Stimulated activated CD4-positive, alpha-beta T cell treated with anti-CD3 and anti-CD28 coated beads, Interleukin-15, amount 100 ng/mL, for 1 hour (primary cell): ENCODE measurements at places on chromosomes 1 and 21.

GRCh38 chr1:61570191-61570590 lies 154.8 kb downstream of the TM2D1 start:
- no peak for DNase-seq

GRCh38 chr1:118294875-118295642 lies 110.0 kb upstream of the SPAG17 start:
- no peak for DNase-seq

GRCh38 chr1:63974966-63975365 lies 201.1 kb downstream of the ROR1 start:
- DNase-seq: no peak

DNA sequence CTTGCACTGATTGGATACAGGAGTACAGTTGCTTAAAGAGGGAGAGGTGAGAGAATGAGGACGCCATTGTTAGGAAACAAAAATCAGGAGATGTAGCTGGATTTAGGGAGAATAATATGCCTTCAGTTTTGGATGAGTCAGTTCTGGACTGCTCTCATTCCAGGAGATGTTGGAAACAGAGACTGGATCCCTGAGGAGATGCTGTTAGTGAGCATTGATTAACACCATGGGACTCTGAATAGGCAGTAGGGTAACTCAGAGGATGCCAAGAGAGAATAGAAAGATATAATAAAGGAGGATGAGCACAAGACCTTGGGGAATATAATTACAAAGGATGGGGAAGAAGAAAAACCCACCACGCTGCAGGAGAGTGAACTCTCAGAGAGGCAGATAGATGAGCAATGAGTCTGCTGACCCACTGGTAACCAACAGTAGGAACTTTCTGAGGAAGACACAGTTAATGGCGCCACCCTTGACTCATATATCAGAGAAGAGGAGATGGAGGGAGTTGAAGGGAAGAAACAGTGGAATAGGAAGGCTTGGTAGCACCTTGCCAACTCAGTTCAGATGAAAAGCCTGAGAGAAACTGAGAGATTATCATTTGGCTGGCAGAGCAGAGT lies 10.5 kb downstream of the KCNJ15 start:
- DNase-seq: no peak

GRCh38 chr1:50488356-50488755 lies 65.1 kb upstream of the DMRTA2 start:
- no peak for DNase-seq

DNA sequence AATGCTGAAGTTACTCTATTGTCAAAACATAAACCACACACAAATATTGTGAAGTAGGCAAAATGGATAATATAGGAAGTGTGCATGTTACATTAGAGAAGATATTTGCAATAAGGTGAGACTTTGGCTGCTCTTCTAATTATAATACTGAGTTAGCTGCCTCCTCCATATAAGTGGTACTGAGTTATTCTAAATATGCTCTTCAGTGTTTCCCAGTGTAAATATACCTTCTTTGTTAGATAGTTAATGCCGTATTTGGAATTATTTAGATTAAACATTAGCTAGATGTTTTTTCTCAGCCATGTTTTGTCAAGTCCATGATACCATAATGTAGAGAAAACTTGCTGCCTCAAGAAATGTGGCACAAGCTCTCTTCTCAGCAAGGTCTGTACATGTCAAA lies 186.4 kb downstream of the PTPRC start:
- DNase-seq: no peak

DNA sequence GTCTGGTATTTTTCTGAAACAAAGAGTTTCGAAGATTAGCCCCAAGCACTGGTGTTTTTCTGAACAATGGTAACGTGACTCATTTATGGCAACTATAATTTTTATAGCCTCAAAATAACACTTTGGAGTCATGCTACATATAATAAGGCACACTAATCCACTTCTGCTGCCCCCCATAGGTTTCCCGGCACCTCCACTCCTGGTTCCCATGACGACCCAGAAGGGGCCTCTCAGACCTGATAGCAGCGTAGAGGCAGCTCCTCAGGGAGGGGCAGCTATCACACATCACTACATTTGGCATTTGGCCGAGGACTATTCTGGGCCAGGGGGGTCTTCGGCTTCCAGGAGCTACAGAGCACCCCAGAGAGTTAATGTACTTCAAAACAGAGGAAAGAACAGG lies 23.3 kb downstream of the CAPN8 start:
- DNase-seq: no peak

DNA sequence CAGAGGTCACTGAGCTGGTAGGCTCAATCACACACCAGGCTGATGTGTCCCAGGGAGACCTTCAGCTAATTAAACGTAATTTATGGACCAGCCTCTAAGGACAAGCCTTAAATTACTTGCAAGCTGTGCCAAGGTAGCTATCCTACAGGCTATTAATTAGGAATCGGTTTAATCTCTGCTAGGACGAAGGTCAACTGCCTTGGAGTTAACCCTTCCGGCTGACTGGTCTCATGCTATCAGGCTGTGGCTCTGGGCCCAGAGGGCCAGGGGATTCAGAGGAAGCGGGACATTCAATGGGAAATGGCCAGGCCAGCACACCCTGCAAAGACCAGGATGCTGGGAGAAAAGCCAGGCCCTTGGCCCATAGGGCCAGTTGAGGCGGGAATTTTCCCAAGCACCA lies 19.0 kb downstream of the DHRS3 start:
- DNase-seq: no peak

GRCh38 chr1:199150756-199151155 lies 511.9 kb downstream of the PTPRC start:
- DNase-seq: no peak

GRCh38 chr21:27694667-27695066 lies 727.8 kb upstream of the ADAMTS5 start:
- DNase-seq: no peak
